ENCODE measurements at places on chromosomes 7 and 10. TPM values are rescaled to one million over a fixed set of nuclear protein-coding genes. Genes with fewer than 3 reads are reported as not detected.

RPEL1 gene
- total RNA-seq, result not detected

CXCL12 gene
- total RNA-seq, result not detected

GRCh38 chr7:40186586-40186985 is 51.8 kb downstream of the SUGCT start:
- DNase-seq, result no peak
- no peaks in the 10 kb centered on the region for H3K27me3 ChIP-seq
- H3K4me1 ChIP-seq, result no peaks in the 10 kb centered on the region
- H3K27ac ChIP-seq, result no peak overlapping the region
- H3K36me3 ChIP-seq, result no peaks in the 10 kb centered on the region
- H3K4me3 ChIP-seq, result no peak overlapping the region

TFR2 gene
- not detected for total RNA-seq

DNA sequence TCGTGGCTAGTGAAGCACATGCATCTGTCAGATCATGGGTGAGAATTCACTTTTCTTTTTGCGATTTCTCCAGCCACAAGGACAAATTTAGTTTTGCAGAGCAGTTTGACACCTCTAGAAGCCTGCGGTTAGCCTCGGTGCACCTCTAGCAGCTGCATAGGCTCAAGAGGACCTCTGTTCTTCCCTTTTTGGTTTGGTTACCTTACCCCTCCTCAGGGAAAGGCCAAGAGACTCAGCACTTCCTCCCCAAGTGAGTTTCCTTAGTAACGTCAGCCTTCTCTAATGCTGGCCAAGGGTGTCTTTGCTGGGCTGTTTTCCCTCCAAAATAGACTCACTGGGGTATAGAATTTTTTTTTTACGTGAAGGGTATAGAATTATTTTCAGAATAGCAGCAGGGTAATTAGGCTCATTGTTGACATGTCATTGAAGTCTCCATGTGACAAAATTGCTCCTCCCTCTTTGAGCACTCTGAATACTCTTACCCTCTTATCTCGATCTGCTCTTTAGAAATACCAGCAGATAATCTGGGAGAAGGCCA is 97.8 kb downstream of the AUTS2 start:
- no peak for DNase-seq
- H3K4me3 ChIP-seq, result no peak overlapping the region
- no peaks in the 10 kb centered on the region for H3K4me1 ChIP-seq
- H3K36me3 ChIP-seq, result no peaks in the 10 kb centered on the region
- H3K27me3 ChIP-seq, result no peaks in the 10 kb centered on the region

DNA sequence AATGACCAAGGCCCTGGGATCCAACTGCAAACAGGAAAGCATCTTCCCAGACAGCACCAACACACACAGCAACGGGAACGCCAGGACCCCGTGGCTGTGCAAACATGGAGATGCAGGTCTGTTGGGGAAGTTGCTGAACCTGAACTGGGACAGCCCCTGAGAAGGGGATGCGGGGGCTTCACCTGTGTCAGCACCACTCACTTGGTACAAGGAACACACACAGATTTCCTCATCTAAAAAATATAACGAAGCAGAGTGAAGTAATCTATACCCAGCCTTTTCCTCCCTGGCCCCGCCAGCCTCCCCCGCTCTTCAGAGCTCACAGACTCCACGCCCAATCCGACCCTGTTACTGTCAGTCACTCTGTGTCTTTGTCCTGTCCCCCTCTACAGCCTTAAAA is 93.0 kb downstream of the PTPRN2 start:
- no peaks in the 10 kb centered on the region for H3K27me3 ChIP-seq
- H3K27ac ChIP-seq, result no peak overlapping the region
- H3K4me1 ChIP-seq, result peaks cover 28% of the 10 kb centered on the region
- no peak overlapping the region for H3K4me3 ChIP-seq
- DNase-seq, result no peak

KIAA1549 gene
- total RNA-seq, result 0.95 TPM

DNA sequence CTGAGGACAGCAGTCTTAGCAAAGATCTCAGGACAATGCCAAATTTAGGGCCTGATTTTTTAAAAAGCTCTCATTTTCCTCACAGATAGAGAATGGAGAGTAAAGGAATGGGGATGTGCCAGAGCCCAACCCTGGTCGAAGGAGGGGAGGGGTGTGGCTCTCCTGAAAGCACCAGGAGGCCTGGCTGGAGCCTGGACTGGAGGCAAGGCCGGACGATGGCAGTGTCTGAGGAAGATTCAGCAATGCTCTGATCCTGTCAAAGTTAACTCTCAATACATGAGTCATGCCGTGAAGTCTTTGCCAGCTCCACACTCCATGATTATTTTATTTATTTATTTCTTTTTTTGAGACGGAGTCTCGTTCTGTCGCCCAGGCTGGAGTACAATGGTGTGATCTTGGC is 108.3 kb downstream of the UPF2 start:
- no peak overlapping the region for H3K27ac ChIP-seq
- no peak overlapping the region for H3K4me3 ChIP-seq
- DNase-seq, result no peak
- H3K36me3 ChIP-seq, result peaks cover 37% of the 10 kb centered on the region

DNA sequence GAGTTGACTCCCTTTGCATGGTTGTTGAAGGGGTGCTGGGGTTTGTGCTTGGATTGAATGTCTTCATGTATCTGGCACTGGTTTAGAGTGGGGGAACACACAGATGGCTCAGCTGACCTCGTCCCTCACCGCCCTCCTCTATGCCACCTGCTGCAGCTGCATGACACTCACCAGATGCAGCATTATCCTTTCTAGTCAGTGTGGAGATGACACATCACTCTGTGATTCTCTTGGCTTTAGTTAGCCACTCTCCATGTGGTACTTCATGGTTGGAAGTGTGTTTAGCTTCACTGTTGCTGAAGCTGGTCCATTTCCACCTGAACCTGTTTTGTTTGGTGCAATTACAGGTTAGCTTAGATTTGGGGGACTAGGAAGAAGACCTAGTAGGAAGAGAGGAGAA is 56.3 kb upstream of the BMPER start:
- DNase-seq, result no peak
- H3K4me3 ChIP-seq, result no peak overlapping the region
- no peaks in the 10 kb centered on the region for H3K36me3 ChIP-seq
- no peak overlapping the region for H3K27ac ChIP-seq
- peaks cover 3% of the 10 kb centered on the region for H3K4me1 ChIP-seq

GRCh38 chr10:121860810-121861209 is 67.0 kb downstream of the ATE1 start:
- no peaks in the 10 kb centered on the region for H3K27me3 ChIP-seq
- no peak for DNase-seq
- H3K4me3 ChIP-seq, result no peak overlapping the region
- no peaks in the 10 kb centered on the region for H3K36me3 ChIP-seq
- no peak overlapping the region for H3K27ac ChIP-seq

KLHL7 gene
- 33.2 TPM for total RNA-seq

DNA sequence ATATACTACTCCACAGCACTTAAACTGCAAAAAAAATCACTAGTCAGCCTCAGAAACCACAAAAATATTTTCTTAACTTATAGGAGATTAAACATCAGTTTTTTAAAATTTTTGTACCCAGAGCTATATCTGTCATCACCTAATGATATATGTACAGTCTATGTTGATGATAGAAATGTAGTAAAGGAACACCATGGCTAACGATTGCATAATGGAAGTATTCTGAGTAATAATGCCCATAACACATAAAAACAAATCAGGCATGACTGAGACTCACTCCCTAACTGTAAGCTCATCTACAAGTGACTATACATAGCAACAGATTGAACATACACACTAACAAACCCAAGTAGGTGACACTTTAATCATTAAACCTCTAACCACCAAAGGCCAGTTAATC is 51.3 kb downstream of the TSPAN12 start:
- no peaks in the 10 kb centered on the region for H3K27me3 ChIP-seq
- no peak overlapping the region for H3K4me3 ChIP-seq
- H3K4me1 ChIP-seq, result no peaks in the 10 kb centered on the region
- no peak for DNase-seq
- H3K27ac ChIP-seq, result no peak overlapping the region

CRYGN gene
- not detected for total RNA-seq

FAM241B gene
- total RNA-seq, result not detected

DNA sequence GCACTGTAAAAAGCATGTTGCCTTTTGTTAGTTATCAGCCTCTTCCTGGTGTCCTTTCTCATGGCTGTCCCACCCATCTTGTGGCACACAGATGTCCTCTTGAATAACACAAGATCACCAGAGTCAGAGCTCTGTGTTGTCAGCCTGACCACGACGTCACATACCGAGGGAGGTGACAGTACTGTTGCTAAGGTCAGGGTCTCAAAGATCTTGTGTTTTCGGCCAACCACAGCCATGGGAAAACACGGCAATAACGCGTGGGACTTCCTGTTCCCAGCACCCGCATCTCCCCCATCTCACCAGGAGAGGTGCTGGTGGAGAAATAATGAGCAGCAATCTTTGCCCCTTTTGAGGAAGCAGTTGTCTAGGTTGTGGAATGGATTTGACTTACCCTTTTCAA is 40.4 kb downstream of the NPVF start:
- no peaks in the 10 kb centered on the region for H3K4me1 ChIP-seq
- no peak overlapping the region for H3K4me3 ChIP-seq
- H3K27ac ChIP-seq, result no peak overlapping the region
- no peaks in the 10 kb centered on the region for H3K27me3 ChIP-seq
- H3K36me3 ChIP-seq, result no peaks in the 10 kb centered on the region

ELFN1 gene
- not detected for total RNA-seq

DNA sequence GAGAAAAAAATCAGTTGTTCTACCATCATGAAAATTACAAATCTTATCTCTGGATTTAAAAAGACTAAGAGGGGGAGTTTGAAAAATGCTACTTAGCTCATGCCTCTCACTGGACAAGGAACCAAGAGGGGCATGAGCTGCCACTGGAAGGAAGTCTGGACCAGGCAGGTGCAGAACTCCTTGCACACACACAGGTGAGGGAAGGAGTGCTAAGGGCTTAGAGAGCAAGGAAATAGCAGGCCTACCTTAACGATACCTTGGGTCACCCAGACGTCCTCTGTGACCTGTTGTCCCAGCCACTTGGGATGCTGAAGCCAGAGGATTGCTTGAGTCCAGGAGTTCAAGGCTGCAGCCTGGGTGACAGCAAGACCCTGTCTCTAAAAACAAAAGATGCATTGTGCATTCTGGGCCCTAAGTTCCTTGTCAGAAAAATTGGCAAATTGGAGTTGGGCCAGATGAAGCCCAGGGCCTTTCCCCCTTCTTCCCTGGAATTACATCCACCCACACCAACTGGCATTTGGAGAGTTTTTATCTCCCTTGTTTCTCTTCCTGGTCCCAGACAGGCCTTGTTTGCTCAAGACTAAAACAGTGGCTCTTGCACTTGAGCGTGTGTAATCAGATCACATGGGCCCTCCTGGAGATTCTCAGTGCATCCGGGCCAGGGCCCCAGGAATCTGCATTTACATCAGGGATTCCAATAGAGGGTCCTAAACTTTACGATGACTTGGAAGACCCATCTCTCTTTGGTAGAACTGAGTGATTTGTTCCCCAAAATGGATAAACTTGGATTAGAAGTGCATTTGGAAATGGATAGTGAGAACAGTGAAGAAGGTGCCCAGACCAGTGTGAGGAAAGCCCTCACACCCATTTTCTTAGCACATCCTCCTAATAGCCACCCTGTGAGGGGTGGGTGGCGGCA is 3.0 kb downstream of the DDIT4 start:
- peaks cover 25% of the 10 kb centered on the region for H3K4me1 ChIP-seq
- H3K4me3 ChIP-seq, result no peak overlapping the region
- no peaks in the 10 kb centered on the region for H3K27me3 ChIP-seq
- H3K27ac ChIP-seq, result no peak overlapping the region
- peaks cover 11% of the 10 kb centered on the region for H3K36me3 ChIP-seq

DNA sequence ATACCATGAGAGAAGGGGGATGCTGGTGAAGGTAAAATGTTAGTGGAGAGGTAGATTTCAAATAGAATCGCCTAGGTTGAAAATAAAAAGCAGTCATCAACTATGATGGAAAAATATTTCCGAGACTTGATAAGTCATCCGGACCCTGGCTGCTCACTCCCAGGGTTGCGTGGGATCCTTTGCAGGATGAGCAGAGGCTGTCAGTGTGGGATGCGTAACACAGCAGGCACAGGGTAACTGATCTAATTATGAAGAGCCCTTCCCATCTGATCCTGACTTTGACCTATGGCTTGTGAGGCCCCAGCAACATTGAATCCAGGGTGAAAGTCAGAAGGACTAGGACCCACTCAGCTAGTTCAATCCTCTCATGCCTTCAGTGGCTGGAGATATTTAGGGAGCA is 236.9 kb downstream of the DPP6 start:
- no peak overlapping the region for H3K27ac ChIP-seq
- H3K4me1 ChIP-seq, result no peaks in the 10 kb centered on the region
- no peaks in the 10 kb centered on the region for H3K36me3 ChIP-seq
- H3K4me3 ChIP-seq, result no peak overlapping the region

DNA sequence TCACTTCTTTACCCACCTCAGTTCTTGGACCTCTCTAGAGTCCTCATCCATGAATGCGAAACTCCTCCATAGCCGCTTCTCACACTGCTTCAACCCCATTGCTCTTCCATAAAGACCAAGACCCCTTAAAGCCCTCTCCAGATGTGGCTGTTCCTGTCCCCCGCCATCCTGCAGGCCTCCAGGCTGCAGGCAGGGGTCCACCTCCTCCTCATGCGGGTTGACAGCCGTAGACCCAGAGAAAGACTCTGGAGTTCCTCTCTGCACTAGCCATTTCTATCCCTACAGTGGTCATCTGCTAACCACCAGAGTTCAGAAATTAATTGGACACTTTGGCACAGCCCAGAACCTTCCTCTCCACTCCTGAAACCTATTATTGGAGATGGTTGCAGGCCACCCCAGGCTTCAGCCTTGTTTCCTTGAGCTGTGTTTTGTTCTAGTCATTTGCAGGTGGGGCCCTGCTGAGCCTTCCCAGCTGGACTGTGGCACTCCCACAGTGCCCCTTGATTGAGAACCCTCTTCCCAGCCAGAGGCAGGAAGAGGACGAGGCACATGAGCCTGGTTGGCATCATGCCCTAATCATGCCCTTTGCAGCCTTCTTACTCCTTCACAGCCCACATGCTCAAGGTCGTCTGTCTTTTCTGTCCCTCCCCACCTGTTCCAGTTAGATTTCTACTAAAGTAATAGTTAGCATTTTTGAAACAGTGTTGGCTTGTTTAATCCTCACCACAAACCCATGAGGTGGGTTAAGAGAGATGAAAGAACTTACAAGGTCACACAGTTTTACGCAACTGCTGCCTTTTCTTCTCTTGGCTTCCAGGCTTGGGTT is 23.9 kb downstream of the CUL1 start:
- H3K4me3 ChIP-seq, result no peak overlapping the region
- H3K4me1 ChIP-seq, result no peaks in the 10 kb centered on the region
- no peaks in the 10 kb centered on the region for H3K27me3 ChIP-seq
- no peak overlapping the region for H3K27ac ChIP-seq
- DNase-seq, result no peak
